Cerebellar cortex (tissue), 1 donor: ENCODE measurements at places on chromosomes 4 and X.
A peak's percentile ranks its signal among the peaks of the same experiment; 100 is the strongest.

DNA sequence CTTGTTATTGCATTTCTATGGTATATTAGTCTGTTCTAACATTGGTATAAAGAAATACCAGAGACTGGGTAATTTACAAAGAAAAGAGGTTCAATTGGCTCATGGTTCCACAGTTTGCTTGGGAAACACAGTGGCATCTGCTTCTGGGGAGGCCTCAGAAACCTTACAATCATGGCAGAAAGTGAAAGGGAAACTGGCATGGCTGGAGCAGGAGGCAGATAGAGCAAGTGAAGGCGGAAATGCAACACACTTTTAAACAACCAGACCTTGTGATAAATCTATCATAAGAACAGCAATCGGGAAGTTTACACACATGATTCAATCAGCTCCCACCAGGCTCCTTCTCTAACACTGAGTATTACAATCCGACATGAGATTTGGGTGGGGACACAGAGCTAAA, 346.6 kb upstream of the GNPDA2 start:
- DNase-seq = no peak

DNA sequence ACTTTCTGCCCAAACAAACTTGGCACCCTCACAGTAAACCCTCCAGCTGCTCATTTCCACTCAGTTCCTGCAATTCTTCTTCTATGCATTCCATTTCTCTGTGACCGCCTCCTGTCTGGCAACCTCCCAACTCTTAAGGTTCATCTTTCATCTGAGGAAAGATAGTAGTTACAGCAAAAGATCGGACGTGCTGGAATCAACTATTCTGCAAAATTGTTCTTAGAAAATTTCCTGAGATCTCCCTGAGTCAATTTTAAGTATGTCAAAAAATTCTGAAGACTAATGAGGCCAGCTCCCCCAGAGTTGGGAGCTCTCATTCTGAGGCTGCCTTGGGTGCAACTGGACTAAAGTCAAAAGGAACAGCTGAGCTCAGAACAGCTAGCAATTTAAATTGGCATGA, 1026.0 kb downstream of the ADGRL3 start:
- peak; percentile 29 for DNase-seq

DNA sequence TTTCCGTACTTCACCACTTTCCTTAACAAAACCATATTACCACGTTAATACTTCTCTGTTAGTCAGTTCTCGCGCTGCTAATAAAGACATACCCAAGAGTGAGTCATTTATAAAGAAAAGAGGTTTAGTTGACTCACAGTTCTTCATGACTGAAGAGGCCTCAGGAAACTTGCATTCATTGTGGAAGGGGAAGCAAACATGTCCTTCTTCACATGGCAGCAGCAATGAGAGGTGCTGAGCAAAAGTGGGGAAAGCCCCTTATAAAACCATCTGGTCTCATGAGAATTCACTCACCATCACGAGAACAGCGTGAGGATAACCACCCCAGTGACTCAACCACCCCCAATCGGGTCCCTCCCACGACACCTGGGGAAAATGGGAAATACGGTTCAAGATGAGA, 289.8 kb upstream of the CLNK start:
- no peak for DNase-seq

GRCh38 chr4:89026542-89026941, 30.4 kb downstream of the FAM13A start:
- no peak for DNase-seq

DNA sequence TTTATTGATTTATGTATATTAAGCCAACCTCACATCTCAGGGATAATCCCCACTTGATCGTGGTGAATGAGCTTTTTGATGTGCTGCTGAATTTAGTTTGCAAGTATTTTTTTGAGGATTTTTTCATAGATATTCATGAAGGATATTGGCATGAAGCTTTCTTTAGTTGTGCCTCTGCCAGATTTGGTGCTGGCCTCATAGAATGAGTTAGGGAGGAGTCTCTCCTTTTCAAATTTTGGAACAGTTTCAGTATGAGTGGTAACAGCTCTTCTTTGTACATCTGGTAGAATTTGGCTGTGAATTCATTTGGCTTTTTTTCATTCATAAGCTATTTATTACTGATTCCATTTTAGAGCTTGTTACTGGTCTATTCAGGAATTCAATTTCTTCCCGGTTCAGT, 197.2 kb upstream of the NDST4 start:
- DNase-seq = no peak

DNA sequence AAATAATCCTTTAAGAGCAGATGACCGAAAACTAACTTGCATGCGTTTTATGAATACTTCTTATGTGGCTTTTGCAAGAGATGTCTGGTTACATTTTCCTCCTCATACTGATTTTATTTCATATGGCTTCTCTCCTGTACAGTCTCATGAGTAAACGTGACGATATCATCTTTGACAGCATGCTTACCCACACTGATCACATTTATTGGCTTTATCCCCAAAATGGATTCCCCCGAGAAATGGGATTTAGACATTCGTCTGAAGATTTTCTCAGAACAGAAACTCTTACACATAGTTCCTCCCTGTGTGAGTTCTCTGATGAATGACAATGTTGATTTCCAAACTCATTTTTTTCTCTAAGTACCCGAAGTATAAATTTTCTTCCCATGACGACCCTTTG, 939.7 kb upstream of the LCORL start:
- DNase-seq = no peak

- no peak for DNase-seq
Measured at GRCh38 chrX:17768997-17769396, 31.7 kb downstream of the SCML1 start.

GRCh38 chr4:113785781-113786180, 24.2 kb upstream of the CAMK2D start:
- DNase-seq = no peak

DNA sequence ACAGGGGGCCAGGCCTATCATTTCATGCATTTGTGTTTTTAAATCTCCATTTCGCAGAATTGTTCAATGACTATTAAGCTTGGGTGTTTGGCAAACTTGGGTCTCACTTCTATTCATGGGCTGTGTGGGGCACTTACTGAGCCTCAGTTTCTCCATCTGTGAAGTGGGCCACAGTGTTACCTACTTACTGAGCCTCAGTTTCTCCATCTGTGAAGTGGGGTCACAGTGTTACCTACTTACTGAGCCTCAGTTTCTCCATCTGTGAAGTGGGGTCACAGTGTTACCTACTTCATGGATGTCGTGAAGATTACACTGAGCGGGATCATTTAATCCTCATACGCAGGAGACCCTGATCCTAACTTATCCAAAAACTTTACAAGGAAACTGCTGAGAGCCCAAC, 115.1 kb upstream of the STX18 start:
- DNase-seq = no peak
